PC-3 (cell line): ENCODE measurements at places on chromosomes 16 and 17.

GRCh38 chr17:42153919-42154742 lies 658 bp downstream of the RAB5C start:
- no peak overlapping the region for H3K4me3 ChIP-seq
- H3K36me3 ChIP-seq, result no peaks in the 10 kb centered on the region
- no peaks in the 10 kb centered on the region for H3K27me3 ChIP-seq

- H3K4me1 ChIP-seq, result no peaks in the 10 kb centered on the region
- no peaks in the 10 kb centered on the region for H3K36me3 ChIP-seq
- H3K4me3 ChIP-seq, result no peak overlapping the region
- no peak overlapping the region for H3K27ac ChIP-seq
- DNase-seq, result no peak
- peaks cover 4% of the 10 kb centered on the region; the same call in 1 of the 2 replicates for H3K27me3 ChIP-seq
Measured at GRCh38 chr17:19502517-19502916, 31.1 kb upstream of the SLC47A1 start.

DNA sequence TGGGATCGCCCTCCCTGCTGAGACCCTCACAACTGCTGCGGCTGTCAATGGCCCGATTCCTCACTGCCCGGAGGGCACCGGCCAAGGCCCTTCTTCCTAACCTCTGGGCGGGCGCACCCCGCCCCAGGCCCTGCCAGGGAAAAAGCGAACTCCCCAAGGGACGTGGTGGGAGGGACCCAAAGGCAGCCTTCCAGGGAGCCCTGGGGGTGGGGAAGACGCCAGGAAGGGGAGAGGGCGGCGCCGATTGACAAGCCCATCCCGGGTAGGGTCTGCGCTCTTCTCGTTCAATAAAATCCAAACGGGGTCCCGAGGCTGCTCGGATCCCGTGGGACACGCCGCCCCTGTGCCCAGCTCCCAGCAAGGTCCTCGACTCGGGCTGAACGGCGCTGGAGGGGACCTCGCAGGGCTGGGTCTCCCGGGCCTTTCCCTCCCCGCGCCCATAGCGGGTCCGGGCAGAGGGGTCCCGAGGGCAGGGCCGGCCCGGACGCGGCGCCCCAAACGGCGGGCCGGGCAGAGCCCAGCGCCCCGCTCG lies 416 bp downstream of the KIFC3 start:
- no peaks in the 10 kb centered on the region for H3K36me3 ChIP-seq
- H3K27me3 ChIP-seq, result no peaks in the 10 kb centered on the region
- H3K4me1 ChIP-seq, result peaks cover 46% of the 10 kb centered on the region

GRCh38 chr16:23406546-23407240 lies 46.3 kb downstream of the COG7 start:
- H3K4me3 ChIP-seq, result no peak overlapping the region
- H3K27me3 ChIP-seq, result no peaks in the 10 kb centered on the region
- H3K4me1 ChIP-seq, result peaks cover 8% of the 10 kb centered on the region
- H3K36me3 ChIP-seq, result no peaks in the 10 kb centered on the region

GRCh38 chr17:29037739-29038084 lies 5.2 kb upstream of the PIPOX start:
- peaks cover 65% of the 10 kb centered on the region for H3K27me3 ChIP-seq
- H3K4me3 ChIP-seq, result no peak overlapping the region
- H3K27ac ChIP-seq, result no peak overlapping the region
- no peaks in the 10 kb centered on the region for H3K4me1 ChIP-seq
- no peak for DNase-seq

DNA sequence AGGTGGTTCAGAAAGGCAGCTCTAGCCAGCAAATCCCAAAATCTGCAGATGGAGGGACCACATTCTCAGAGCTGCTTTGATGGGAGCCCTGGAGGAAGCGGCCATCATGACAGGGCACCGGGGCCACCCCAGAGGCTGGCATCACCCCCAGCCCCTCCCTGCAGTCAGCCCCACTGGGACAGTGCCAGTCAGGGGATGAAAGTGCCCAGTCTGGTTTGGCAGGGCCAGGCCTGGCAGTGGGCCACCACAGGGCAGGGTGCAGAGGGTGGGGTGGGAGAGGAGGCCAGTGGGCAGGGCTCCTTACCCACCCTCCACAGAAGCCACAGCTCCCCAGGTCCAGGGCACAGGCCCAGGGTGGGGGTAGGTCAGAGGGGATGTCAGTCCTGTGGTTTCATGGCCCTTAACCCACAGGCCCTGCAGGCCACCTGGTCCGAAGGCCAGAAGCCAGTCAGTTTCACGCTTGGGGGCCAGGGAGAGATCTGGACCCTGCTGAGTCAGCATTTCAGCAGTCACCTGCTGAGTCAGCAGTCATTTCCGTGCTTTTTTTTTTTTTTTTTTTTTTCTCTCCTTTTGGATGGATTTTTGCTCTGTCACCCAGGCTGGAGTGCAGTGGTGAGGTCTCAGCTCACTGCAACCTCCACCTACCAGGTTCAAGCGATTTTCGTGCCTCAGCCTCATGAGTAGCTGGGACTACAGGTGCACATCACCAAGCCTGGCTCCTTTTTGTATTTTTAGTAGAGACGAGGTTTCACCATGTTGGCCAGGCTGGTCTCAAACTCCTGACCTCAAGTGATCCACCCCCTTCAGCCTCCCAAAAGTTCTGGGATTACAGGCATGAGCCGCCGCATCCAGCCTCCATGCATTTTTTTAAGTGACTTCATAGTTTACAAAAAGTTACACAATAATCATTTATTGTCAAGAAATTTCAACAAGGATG lies 10.4 kb downstream of the SLC25A10 start:
- DNase-seq, result peak; percentile 92
- H3K4me1 ChIP-seq, result peaks cover 33% of the 10 kb centered on the region
- H3K36me3 ChIP-seq, result no peaks in the 10 kb centered on the region; the same call in 1 of the 2 replicates
- peak overlapping the region; percentile 52; the same call in 1 of the 2 replicates for H3K4me3 ChIP-seq
- H3K27ac ChIP-seq, result peak overlapping the region; percentile 85
- H3K27me3 ChIP-seq, result no peaks in the 10 kb centered on the region

GRCh38 chr17:38452719-38453118 lies 24.5 kb downstream of the ARHGAP23 start:
- no peaks in the 10 kb centered on the region for H3K36me3 ChIP-seq
- peaks cover 14% of the 10 kb centered on the region for H3K4me1 ChIP-seq
- no peak overlapping the region for H3K4me3 ChIP-seq
- no peak for DNase-seq
- H3K27ac ChIP-seq, result no peak overlapping the region
- H3K27me3 ChIP-seq, result no peaks in the 10 kb centered on the region

GRCh38 chr16:50747207-50747956 lies 5.5 kb downstream of the CYLD start:
- H3K36me3 ChIP-seq, result no peaks in the 10 kb centered on the region; the same call in 1 of the 2 replicates
- no peaks in the 10 kb centered on the region for H3K27me3 ChIP-seq
- H3K27ac ChIP-seq, result no peak overlapping the region
- DNase-seq, result peak; percentile 39
- H3K4me3 ChIP-seq, result no peak overlapping the region

DNA sequence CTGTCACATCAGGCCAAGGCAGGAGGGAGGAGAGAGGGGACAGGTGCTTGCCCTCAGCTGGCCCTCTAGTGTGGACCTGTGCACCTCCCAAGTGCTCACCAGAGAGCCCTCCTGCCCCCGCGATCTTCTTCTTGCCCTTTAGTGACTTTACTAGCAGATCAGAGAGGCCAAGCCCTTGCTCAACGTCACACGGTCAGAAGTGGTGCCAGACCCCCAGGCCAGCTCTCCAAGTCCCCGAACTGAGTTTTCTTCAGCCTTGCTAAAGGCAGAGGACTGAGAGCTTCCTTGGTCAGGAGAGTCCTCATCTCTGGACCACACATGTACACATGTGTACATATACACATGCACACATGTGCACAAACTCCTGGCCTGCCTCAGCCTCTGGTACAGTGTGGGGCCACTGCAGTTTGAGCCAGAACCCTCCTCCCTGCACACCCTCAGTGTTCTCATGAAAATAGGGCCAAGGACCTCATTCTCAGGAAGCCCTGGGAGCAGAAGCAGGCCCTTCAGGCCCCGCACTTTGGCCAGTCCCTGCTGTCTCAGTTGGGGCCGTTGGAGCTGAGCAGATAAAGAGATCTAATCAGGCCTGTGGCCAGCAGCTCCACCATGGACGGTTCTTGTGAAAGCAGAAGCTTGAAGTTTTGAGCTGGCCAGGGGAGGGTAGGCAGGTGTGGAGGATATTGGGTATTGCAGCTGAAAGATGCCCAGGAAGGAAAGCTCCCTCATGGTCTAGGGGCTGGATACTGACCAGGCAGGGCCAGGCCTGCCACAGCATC lies 7.4 kb upstream of the EPX start:
- H3K27ac ChIP-seq, result no peak overlapping the region
- no peaks in the 10 kb centered on the region for H3K36me3 ChIP-seq
- no peak for DNase-seq
- H3K4me3 ChIP-seq, result no peak overlapping the region

GRCh38 chr16:24973809-24974461 lies 41.2 kb downstream of the ARHGAP17 start:
- DNase-seq, result no peak
- no peak overlapping the region for H3K27ac ChIP-seq
- peaks cover 6% of the 10 kb centered on the region; the same call in 1 of the 2 replicates for H3K36me3 ChIP-seq
- H3K4me1 ChIP-seq, result peaks cover 11% of the 10 kb centered on the region
- no peak overlapping the region for H3K4me3 ChIP-seq
- no peaks in the 10 kb centered on the region for H3K27me3 ChIP-seq

GRCh38 chr17:42363767-42364585 lies 24.3 kb downstream of the STAT3 start:
- DNase-seq, result no peak
- H3K4me1 ChIP-seq, result no peaks in the 10 kb centered on the region
- no peaks in the 10 kb centered on the region for H3K27me3 ChIP-seq
- H3K4me3 ChIP-seq, result no peak overlapping the region

DNA sequence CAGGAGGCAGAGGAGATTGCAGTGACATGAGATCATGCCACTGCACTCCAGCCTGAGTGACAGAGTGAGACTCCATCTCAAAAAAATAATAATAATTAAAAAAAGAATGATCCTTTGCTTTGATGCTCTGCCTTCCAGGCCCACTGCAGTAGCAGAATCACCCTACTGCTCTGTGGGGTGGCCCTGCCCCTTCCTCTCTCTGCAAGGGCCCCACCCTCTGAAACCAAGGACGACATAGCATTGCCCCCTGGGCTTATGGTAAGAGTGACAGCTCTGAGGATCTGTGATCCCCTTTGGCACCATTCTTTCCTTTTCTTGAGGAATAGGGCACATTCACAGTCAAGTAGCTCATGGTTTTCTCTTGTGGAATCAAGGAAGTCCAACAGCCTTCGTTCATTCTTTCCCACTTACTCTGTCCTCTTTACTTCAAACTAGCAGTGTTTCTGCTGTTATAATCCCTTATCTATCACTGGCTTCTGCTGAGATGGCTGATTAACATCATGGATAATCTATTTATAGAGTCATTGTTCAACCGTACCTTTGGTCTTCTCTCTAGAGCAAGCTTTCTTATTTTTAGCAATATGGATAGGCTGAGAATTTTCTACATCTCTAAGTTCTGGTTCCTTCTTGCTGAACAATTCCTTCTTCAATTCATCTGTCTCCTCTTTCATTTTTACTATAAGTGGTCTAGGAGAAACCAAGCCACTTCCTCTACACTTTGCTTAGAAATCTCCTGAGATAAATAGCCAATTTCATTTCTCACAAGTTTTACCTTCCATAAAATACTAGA lies 14.1 kb downstream of the RAD51C start:
- DNase-seq, result no peak
- H3K27me3 ChIP-seq, result no peaks in the 10 kb centered on the region
- H3K27ac ChIP-seq, result no peak overlapping the region
- H3K4me3 ChIP-seq, result no peak overlapping the region
- peaks cover 25% of the 10 kb centered on the region for H3K4me1 ChIP-seq

- peak; percentile 89 for DNase-seq
- H3K27ac ChIP-seq, result peak overlapping the region; percentile 3; the same call in 1 of the 2 replicates
- peaks cover 33% of the 10 kb centered on the region for H3K4me1 ChIP-seq
- H3K36me3 ChIP-seq, result no peaks in the 10 kb centered on the region
- no peaks in the 10 kb centered on the region for H3K27me3 ChIP-seq
Measured at GRCh38 chr17:43669971-43670644, 8.4 kb upstream of the MEOX1 start.

DNA sequence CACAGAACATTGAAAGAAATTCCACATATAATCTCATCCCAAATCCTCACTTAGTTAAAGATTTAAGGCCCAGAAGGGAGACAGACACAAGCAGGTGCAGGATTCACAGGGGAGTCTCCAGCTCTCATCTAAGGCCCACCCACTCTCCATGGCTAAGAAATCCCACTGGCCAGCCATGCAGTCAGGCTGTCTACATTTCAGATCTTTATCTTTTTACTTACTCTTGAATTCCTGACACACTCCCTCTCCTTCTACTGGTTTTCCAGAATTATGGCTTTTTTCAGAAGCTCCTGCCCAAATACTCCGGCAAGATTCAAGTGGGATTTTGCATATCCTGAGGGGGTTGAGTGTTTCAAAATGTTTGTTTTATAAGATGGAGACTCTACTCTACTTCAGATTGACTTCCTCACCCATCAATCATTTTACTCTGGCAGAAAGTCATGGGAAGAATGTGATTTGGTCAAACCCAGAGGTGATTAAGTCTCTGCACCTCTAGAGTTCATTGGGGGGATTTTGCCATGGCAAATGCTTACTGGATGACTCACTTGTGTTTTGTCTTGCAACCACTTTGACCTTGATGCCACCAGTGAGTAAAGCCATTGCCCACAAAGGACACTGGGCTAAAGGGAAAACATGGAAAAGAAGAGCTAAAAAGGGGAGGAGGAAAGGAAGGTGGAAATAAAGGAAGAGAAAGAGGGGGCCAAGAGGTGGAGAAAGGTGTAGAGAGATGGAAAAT lies 688.8 kb upstream of the SALL1 start:
- no peaks in the 10 kb centered on the region for H3K4me1 ChIP-seq
- H3K36me3 ChIP-seq, result no peaks in the 10 kb centered on the region
- no peak overlapping the region for H3K27ac ChIP-seq
- H3K4me3 ChIP-seq, result no peak overlapping the region
- no peaks in the 10 kb centered on the region for H3K27me3 ChIP-seq

DNA sequence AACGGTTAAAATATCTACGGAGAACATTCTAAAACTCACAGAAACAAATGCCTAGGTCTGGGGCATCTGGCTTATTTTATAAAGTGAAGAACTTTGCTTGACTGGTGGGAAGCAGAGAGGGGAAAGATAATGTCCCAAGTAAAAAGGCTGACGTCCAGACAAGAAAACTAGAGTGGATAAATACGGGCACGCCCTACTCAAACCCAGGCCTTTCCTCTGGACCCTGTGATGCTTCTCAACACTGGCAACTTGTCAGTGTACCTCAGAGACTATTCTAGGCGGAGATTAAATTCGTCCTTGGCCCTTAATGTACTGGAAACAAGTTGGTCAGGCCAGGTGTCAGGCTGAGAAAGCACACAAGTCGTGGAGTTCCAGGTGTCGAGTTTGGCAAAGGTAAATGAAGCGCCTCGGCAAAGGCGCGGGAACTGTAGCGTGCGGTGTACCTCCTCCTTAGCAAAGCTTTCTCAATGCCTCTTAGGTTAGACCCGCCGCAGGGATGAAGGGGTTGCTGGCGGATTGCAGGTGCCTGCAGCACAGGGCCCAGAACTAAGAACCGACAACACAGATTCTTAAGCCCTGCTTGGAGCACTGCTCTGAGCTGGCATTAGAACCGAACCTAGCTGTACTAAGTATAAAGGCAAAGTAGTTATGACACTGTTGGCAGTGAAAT lies 668 bp upstream of the UNK start:
- peaks cover 3% of the 10 kb centered on the region for H3K36me3 ChIP-seq
- H3K4me1 ChIP-seq, result peaks cover 49% of the 10 kb centered on the region
- H3K27ac ChIP-seq, result peak overlapping the region; percentile 93
- no peaks in the 10 kb centered on the region for H3K27me3 ChIP-seq
- peak overlapping the region; percentile 68 for H3K4me3 ChIP-seq
- DNase-seq, result no peak

GRCh38 chr16:70460737-70461261 lies 6.4 kb downstream of the FCSK start:
- no peaks in the 10 kb centered on the region for H3K4me1 ChIP-seq
- no peaks in the 10 kb centered on the region for H3K27me3 ChIP-seq
- no peak overlapping the region for H3K27ac ChIP-seq
- H3K36me3 ChIP-seq, result no peaks in the 10 kb centered on the region
- no peak overlapping the region for H3K4me3 ChIP-seq
- DNase-seq, result no peak
